ENCODE measurements at places on chromosomes 11 and 22.

DNA sequence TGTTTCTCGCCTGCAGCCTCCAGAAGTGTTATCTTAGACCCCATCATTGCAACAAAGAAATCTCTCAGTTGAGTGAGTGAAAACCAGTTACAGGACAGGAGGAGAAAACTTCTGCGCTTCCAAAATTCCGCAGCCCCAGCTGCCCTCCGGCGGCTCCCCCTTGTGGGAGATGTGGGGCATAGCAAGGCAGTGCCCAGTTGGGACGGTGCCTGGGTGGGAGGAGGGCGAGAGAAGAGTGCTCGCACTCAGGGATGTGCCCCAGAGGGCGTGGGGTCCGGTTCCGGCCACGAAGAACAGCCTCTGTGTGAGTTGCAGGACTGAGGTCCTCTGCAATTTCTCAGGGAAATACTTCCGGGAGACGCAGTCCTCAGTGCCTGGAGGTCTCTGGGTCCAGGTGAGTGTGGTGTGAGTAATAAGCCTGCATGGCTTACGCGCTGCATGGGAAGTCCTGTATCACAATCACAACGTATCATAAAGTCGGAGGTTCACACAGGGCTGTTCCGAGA is 87.0 kb upstream of the BLID start:
- peak; percentile 42 for DNase-seq

- DNase-seq, result no peak
These were observed 84.6 kb upstream of the NNMT start for GRCh38 chr11:114211444-114212121.

- no peak for DNase-seq
These were observed 86.6 kb downstream of the MAML2 start for GRCh38 chr11:96256215-96257011.

DNA sequence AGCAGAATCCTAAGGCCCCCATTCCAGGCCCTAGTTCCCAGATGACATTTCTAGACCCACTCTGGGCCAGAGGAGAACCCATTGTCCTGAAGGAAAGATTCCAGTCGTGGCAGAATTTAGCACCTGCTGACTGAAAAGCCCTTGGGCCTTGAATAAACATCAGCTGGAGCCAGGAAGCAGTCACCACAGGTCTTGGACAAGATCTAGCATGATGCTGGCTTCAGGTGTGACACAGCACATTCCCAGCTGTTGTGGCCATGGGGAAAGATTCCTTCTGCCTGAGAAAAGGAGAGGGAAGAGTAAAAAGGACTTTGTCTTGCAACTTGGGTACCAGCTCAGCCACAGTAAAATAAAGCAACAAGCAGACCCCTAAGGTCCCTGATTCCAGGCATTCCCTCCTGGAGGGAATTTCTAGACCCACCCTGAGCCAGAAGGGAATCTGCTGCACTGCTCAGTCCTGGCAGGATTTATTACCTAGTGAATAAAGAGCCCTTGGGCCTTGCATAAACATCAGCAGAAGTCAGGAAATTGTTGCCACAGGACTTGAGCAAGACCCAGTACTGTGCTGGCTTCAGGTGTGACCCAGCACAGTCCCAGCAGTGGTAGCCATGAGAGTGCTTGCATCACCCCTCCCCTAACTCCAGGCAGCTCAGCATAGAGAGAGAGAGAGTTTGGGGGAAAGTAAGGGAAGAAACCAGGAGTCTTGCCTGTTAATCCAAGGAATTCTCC is 42.5 kb upstream of the PAMR1 start:
- DNase-seq, result no peak

DNA sequence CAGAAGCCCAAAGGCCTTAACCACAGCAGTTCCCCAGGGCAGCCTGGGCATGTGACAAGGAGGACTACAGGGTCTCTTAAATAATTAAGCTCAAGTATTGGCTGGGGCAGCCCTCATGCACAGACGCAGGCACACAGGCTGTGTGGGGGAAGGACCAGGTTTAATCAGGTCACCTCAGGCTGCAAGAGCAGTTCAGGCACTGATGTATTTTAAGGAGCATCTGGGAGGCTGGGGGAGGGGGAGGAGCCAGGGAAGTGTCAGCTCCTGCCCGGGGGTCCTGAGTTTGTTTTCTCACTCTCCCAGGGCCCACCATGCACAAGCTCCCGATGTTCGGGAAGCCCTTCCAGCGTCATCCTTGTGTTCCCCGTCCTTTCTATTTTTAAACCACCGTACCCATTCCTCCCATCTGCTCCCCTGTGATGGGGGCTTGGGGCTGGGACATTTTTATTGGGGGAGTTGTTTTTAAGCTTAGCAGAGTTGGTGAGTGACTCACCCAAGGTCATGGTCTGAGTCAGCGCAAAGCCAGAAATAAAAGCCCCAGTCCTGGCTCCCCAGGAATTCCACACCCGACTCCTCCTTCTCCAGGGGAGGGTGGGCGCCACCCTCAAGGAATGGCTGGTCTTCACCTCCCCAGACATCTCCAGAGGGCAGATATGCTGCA is 2.4 kb downstream of the CSDC2 start:
- no peak for DNase-seq

All from mesothelial cell of epicardium (in vitro differentiated cells).